ENCODE measurements at places on chromosomes 6 and 20.

DNA sequence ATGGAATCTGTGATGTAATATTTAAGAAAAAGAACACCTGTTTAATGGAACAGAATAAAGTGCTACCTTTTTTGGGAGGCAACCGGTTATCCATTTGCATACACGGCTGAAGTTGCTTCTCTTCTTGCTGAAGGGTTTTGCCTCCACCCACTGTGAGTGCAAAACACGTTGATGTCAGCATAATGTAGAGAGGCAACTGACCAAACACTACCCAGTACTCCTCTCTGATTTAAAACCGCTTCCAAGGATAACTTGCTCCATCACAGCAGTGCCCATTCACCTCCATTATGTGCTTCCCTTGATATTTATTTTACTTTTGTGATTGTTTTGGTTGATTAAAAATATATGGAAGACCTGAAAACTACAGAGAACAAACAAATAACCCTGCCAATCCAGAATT is 1.4 kb downstream of the SLC17A1 start:
- DNase-seq, result no peak

DNA sequence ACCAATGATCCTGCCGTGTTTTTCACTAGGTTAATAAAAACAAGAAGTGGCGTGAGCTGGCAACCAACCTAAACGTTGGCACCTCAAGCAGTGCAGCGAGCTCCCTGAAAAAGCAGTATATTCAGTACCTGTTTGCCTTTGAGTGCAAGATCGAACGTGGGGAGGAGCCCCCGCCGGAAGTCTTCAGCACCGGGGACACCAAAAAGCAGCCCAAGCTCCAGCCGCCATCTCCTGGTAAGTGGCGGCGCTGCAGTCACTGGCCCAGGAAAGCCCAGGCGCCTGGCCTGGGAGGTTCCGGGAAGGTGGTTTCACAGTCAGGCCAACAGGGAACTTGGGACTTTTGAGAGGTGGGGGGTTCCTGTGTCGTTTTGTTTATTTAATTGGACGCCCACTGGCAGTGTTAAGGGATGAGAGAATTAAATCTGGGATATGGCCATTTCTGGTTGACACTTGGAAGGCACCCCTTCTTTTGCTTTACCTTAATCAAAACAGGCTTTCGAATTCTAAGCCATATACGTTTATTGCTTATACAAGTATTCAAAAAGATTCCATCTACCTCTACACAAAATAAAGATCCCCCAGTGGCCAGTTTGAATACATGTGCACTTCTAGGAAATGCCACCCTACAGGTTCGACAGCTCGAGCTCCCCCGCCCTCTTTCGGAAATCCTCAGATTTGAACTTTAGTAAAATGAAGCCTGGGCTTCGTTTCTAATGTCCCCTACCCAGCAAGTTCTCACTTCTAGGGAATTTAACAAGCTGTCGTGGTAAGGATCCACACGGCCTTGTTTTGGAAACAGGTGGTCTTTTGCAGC is 138.9 kb downstream of the TMEM242 start:
- DNase-seq, result peak; percentile 7

DNA sequence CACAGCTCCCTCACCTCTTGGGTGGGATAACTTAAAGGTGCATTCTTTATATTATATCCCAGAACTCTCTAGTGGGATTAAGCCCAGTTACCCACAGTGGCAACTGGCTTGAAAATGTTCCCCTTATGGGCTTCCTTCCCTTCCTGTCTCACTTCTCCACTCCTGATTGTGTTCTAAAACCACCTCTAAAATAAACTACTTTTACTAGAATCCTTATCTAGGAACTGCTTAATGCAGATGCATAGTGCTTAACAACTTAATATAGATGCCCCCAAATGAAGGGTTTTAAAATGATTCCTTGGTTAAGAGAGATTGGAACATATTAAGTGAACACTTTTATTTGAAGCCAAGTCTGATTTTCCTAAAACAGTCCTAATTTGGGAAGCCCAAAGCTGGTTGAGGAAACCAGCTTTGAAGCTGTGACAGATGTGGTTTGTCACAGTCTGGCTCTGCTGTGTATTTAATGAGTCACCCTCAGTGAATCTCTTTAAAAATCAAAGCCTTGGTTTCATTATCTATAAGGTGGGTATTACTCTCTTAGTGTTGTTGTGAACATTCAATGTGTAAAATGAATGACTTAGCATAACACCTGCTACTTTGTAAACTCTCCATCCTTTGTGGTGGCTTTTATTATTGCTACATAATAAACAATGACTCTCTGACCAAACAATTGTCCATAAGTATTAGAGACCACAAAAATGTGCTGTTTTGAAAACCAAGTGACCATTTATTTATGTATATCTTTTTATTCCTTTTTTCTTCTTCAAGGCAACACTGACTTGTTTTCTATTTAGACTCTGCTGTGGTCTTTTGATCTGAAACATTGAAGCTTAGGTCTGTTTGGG is 24.4 kb downstream of the PLCB1 start:
- DNase-seq, result no peak

GRCh38 chr6:142087950-142088857 is 44.5 kb upstream of the GJE1 start:
- DNase-seq, result no peak

DNA sequence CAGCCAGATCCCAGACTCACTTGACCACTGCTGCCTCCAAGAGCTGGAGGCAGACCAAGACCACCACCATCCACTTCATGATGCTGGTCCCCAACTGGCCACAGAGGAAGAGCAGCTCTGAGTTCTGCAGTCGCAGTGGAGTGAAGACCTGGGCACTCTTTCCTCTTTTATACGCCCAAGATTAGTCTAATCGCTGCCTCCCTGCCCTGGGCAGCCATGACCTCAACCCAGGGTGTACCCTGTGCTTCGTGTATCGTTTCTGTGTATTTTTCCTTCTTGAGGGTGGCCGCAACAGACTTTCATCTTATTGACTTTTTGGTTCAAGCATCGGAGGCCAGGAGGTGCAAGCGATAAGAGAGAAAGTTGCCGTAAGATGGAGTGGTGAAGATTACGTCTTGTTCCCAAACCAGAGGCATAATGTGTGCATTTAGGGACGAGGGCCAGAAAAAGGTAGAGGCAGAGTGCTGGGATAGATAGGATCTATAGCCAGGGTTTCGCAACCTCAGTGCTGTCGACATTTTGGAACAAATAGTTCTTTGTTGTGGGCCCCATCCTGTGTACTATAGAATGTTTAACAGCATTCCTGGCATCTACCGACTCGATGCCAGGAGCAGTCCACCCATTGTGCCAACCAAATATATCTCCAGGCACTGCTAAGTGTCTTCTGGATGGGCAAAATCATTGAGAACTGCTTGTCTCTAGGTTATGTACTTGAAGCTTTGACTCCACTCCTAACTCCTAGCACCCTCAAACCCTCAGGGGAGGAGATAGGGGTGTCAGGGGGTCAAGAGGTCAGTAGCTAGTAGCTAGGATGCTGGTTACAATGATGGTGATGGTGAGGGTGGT is at the start of gene PGC:
PGC (minus strand) TSS at position 142 of the 846 bp plus-strand sequence; CDS start at position 79, 63 bp downstream.
- DNase-seq, result no peak

GRCh38 chr6:134921721-134922261 is 28.1 kb downstream of the ALDH8A1 start:
- DNase-seq, result no peak

DNA sequence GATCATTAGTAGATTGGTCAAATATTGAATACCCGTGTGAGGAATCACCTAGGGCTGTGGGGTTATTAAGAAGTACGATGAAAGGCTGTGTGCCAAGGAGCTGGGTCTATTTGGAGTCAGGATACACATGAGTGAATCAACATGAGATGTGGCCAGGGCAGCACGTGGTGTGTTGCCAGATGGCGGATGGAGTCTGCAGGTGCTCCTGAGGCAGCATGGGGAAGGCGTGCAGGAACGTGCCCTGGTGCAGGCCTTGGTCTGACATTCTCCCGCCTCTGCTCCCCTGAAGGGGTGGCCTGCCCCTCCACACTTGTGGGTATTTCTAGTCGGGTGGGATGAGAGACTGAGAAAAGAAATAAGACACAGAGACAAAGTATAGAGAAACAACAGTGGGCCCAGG is 39.0 kb upstream of the SLC22A1 start:
- DNase-seq, result no peak

GRCh38 chr6:4212588-4212987 is 77.2 kb upstream of the ECI2 start:
- DNase-seq, result no peak

DNA sequence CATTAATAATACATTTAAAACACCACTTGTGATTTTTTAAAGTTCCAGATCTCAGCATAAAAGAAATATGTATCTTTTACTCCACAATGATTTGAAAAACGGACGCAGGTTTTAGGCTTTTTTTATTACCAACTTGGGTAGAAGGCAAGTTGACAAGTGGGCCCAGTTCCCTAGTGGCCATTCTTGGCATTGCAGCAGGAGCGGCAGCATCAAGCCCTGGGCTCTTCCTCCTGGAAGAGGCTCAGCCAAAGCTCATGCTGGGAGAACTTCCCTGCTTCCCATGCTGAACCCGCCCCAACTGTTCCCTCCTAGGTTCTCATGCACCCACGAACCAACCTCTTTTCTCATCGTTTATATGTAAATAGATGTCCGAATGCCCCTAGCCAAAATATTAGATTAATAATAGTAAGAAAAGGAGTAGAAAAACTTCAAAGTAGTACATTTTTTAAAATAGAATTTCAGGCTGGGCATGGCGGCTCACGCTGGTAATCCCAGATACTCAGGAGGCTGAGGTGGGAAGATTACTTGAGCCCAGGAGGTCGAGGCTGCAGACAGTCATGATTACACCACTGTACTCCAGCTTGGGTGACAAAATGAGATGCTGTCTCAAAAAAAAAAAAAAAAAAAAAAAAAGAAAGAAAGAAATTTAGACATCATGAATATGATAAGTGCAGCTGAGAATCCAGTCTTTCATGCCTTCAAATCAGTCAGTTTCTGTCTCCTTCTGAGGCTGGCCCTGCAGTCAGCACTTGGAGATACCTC is 18.2 kb upstream of the MYB start:
- no peak for DNase-seq

DNA sequence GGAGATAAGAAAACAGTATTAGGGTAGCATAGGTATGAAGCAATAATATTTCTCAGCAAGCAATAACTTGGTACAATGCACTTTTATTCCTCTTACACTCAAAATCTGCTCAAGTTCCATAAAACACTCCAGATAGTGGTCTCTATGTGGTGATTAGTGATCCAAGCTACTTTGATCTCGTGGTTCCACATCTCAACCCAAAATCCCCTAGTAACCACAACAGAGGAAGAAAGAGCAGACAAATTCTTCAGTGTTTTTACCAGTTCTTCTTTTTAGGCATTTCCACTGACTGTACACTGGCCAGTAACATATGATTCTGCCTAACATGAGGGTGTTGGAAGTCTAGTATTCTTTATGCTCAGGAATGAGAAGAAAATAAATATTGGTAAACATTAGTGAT is 309.0 kb upstream of the PTCHD4 start:
- DNase-seq, result no peak

DNA sequence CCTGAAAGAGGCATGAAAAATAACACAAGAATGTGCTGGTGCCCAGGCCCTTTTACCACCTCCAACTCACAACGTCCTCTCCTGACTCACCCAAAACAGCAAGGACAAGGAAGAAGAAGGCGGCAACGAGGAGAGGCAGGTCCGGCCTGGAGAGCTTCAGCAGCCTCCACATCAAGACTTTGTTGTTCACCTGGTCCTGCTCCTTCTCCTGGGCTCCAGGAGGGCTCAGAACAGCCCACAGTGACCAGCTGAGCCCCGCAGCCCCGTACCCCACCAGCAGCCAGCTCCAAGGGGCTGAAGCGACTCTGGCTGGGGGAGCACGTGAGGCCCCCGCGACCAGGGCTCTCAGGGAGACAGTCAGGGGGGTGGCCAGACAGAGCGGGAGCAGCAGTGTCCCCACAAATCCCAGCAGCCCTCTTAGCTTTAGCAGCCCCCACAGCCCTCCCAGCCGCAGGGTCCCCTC is 857 bp downstream of the TAP2 start:
- no peak for DNase-seq

DNA sequence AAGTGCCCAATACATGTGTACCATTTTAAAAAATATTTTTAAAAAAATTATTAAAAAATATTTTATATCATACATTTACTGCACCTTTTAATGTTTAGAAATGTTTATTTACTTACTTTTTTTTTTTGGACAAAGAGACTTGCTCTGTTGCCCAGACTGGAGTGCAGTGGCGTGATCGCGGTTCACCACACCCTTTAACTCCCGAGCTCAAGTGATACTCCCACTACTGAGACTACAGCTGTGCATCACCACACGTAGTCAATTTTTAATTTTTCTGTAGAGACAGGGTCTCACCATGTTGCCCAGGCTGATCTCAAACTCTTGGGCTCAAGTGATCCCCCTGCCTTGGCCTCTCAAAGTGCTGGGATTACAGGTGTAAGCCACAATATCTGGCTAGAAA is 9.2 kb upstream of the SIRPG start:
- no peak for DNase-seq

- no peak for DNase-seq
Measured at GRCh38 chr6:13177664-13178063, 150.7 kb downstream of the TBC1D7 start.

- DNase-seq, result no peak
Measured at GRCh38 chr20:36474563-36474962, 66.8 kb upstream of the MYL9 start.

DNA sequence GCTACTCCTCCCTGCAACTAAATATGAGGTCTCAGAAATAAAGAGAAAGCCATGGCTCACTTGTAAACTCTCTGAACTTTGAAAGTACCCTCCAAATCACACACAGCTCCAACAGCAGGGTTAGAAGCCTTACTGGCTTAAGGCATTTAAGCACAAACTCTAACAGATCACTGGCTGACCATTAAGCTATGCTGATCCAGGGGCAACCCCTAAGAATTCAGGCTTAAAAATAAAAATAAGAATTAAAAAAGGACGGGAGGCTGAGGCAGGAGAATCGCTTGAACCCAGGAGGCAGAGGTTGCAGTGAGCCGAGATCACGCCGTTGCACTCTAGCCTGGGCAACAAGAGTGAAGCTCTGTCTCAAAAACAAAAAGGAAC is 21.8 kb downstream of the HLA-E start:
- no peak for DNase-seq

DNA sequence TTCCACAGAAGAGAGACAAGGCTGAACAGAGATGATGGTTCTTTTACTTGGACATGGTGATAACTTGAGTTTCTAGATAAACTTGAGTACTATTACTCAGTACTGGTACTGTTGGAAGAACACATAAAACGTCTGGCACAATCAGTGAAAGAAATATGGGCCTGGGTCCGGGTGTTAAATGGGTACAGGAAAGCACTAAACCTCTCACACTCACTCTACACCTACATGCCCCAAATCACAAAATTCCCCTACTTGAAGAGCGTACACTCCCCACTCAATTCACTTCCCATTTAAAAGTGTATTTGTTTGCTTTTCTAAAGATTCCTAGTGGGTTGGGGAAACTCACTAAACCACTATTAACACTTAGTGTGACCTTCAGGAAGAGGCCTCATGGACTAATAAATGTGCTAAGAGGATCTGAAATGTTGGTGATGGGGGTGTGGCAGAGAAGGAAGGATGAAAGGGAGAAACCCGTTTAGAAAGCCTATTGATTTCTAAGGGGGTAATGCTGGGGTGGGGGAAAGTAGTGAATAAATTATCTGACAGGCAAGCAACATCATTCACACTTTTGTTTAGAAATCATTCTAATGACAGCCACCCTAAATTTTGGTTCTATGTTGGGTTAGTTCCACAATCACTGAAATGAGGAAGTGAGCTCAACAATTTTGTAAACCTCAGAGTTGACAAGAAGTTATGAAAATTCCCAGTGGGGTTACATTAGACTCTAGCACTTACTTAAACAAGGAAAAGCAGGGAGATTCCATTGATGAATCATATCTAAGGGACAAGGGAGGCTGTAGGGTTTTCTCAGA is 222.6 kb upstream of the MARCKS start:
- no peak for DNase-seq
